SJSA1 (cell line): ENCODE measurements at places on chromosomes 11 and 22. TPM values are rescaled to one million over a fixed set of nuclear protein-coding genes. Genes with fewer than 3 reads are reported as not detected.

DNA sequence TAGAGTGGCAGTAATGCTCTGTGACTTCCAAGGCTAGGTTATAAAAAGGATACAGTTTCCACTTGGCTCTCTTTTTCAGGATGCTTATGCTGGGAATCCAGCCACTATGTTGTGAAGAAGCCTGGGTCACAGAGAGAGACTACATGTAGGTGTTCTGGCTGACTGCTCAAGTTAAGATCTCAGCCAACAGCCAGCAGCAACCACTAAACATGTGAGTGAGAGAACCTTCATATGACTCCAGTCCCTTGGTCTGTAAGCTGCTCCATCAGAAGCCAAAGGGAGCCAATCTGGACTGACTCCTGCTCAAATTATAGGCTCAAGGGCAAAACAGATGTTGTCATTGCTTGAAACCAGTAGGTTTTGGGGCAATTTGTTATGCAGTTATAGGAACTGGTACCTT lies 162.7 kb downstream of the MAML2 start:
- DNase-seq: no peak

- DNase-seq: peak; percentile 24
These were observed 1461.1 kb downstream of the BRD1 start for GRCh38 chr22:48366591-48366990.

- DNase-seq: no peak
These were observed 70.4 kb downstream of the GGTLC2 start for GRCh38 chr22:22714600-22715335.

DNA sequence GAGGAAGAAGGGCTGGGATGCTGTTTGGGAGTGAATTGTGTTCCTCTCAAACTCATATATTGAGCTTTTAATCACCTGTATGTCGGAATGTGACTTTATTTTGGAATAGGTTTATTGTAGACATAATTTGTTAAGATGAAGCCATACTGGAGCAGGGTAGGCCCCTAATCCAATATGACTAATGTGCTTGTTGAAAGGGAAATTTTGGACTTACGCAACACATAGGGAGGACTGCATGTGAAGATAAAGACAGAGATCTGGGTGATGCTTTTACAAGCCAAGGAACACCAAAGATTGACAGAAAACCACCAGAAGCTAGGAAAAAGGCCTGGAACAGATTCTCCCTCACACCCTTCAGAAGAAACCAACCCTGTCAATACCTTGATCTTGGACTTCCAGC lies 43.2 kb upstream of the OVCH2 start:
- DNase-seq: no peak

DNA sequence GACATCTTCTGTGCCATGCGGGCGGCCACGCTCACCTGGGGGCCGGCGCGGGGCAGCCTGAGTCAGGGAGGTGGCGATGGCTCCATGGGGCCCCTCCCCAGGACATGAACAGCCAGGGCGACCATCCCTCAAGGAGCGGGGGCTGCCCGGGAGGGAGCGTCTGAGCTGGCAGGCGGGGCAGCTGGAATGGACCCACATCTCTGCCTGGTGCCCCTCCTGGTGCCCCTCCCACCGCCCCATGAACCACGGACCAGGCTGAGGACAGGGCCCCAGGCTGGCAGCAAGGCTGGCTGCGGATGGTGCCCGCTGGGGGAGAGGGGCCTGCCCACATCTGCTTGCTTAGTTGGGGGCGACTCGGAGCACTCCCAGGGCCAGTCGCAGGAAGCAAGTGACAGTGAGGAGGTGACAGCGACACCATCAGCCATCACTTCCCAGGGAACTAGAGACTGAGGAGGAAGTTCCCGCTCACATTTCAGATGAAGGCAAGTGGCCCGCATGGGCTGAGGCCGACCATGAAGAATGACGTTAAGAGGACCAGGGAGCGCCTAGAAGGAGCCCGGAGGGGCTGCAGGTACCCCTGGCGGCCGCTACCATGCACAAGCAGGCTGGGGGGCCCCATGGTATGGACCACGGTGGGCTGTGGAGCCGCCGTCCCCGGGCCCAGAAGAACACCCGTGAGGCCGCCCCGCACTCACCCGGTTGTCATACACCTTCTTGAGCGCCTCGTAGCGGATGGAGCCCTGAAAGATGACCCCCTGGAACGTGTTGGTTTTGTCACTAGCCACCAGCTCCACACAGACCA lies 37.3 kb downstream of the KIAA0930 start:
- no peak for DNase-seq

GRCh38 chr11:45517171-45517770 lies 148.2 kb downstream of the CHST1 start:
- DNase-seq: no peak

GRCh38 chr11:62540804-62541701 lies 5.6 kb downstream of the AHNAK start:
- DNase-seq: no peak

GRCh38 chr11:128734103-128734831 lies 40.4 kb downstream of the FLI1 start:
- no peak for DNase-seq

The GSTP1 gene
- 2,425 and 2,720 TPM in 2 replicates for total RNA-seq

The OR56B1 gene
- total RNA-seq: not detected in 2 replicates

The TSSK2 gene
- not detected in 2 replicates for total RNA-seq

The BCO2 gene
- total RNA-seq: 0.42 TPM in 1 of 2 replicates, not detected in the other
